ENCODE measurements at places on chromosomes 12 and 14.

GRCh38 chr12:105738051-105738450 is 400.7 kb downstream of the NUAK1 start:
- DNase-seq = no peak

DNA sequence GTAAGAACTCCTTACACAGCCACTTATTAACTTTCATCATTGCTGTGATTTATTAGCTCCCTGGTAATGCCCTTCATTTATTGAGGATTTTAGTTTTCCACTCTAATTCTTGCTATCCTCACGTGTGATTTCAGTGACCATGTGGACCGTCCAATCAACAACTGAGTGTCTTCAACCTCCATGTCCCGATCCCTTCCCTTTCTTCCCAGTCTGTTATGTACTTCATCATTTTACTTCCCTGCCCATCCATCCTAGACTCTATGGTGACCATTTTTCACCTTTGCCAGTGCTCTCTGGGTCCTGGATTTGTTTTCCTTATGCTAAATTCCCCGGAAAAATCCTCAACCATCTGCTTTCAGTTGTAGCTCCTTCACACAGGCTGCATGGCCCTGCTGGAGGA is 111.0 kb downstream of the MSRB3 start:
- DNase-seq = no peak

DNA sequence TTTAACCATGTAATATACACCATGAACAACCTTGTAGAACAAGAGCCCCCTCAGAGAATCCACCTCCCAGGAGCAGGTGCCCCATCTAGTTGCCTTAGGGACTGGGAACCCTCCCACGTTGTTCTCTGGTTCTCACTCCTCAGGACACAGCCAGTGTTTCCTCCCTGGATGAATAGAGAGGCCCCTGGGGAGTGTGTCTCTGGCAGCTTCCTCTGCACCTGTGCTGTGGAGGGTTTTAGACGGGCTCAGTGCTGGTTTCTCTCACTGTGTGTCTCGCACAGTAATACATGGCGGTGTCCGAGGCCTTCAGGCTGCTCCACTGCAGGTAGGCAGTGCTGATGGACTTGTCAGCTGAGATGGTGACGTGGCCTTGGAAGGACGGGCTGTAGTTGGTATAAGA is 581.3 kb downstream of the TMEM121 start:
- no peak for DNase-seq

DNA sequence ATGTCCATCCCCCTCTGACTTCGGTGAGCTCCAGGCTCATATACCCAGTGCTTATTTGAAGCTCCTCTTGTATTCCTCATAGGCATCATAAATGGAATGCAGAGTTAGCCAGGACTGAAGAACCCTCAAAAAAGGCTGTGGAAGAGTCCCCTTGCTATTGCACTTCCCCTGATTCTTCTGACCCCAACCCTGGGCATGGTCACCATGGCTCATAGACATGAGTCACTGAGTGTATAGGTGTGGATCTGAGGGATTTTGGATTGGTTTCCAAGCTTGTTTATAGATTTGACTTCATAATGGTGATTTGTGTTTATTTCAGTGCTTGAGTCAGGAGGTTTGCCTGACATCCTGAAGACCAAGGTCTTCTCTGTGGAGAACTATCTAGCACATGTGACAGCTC is 98.4 kb upstream of the SLC38A2 start:
- DNase-seq = no peak

Data from Kasumi-1 (cell line).